ENCODE measurements at places on chromosomes 7 and 10.

GRCh38 chr10:61486251-61486650 is 33.1 kb upstream of the TMEM26 start:
- H3K4me3 ChIP-seq = no peak overlapping the region
- DNase-seq = no peak
- H3K27ac ChIP-seq = no peak overlapping the region
- H3K27me3 ChIP-seq = no peaks in the 10 kb centered on the region
- no peaks in the 10 kb centered on the region for H3K36me3 ChIP-seq

- no peak overlapping the region for H3K4me3 ChIP-seq
- H3K36me3 ChIP-seq = no peaks in the 10 kb centered on the region
- no peaks in the 10 kb centered on the region for H3K27me3 ChIP-seq
- no peak overlapping the region for H3K27ac ChIP-seq
- no peaks in the 10 kb centered on the region for H3K4me1 ChIP-seq
These were observed 11.9 kb upstream of the FRMPD2 start for GRCh38 chr10:48286356-48286755.

DNA sequence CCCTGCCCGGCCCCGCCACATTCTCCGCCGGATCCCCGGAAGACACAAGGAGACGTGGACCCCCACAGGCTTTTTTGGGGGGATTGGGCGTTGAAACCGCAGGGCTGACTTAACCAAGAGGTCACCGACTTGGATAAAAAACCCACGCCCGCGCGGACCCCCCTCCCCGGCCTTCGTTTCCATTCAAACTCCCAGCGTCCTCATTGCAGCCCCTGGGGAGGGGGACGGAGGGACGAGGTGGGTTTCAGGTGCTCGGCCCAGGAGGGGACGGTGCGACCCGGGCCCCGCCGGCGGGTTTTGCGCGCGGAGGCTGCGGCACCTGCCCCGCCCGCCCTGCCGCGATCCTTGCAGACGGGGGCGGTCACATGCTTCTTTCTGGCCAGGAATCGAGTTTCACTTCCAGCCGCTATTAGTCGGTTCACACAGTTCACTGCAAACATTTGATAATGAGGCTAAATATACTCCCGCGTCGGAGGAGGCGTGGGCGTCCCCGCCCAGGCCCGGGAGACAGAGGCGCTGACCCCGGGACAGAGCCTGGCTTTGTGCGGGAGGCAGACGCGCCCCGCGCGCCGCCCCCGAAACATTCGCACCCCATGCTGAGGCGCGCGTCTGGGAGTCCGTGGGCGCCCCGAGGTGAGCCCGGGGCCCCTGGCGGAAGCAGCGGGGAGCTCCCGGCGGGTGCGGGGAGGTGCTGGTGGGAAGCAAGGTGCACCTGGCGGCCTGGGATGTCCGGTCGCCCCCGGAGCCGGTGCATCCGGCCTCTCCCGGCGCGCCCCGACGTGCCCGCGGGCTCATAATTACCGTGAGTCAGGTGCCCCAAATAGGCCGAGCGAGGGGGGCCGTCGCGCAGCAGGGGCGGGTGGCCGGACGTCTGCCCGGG is 2.7 kb upstream of the PDGFA start:
- no peak for DNase-seq
- H3K4me1 ChIP-seq = peaks cover 45% of the 10 kb centered on the region
- peak overlapping the region; percentile 69 for H3K4me3 ChIP-seq
- no peaks in the 10 kb centered on the region for H3K27me3 ChIP-seq

DNA sequence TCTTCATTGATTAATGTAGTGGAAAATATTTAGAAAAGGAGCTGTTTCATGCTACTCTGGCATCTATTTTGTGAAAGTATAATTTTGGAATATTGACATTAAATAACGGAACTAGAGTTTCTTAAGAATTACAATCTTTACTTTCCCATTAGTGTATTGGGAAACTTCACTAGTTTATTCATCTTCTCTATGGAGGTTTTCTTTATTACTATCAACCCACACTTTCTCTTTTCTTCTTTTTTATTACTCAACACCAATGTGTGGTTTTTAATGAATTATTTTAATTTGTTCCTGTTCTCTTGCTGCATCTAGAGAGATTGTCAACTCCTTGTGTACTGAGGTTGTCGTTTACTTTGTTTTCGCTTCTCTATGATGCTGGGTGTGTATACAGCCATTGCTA is 20.4 kb upstream of the ITGB8 start:
- no peak for DNase-seq
- H3K27me3 ChIP-seq = no peaks in the 10 kb centered on the region
- no peak overlapping the region for H3K27ac ChIP-seq
- no peaks in the 10 kb centered on the region for H3K4me1 ChIP-seq
- H3K4me3 ChIP-seq = no peak overlapping the region
- no peaks in the 10 kb centered on the region for H3K36me3 ChIP-seq

DNA sequence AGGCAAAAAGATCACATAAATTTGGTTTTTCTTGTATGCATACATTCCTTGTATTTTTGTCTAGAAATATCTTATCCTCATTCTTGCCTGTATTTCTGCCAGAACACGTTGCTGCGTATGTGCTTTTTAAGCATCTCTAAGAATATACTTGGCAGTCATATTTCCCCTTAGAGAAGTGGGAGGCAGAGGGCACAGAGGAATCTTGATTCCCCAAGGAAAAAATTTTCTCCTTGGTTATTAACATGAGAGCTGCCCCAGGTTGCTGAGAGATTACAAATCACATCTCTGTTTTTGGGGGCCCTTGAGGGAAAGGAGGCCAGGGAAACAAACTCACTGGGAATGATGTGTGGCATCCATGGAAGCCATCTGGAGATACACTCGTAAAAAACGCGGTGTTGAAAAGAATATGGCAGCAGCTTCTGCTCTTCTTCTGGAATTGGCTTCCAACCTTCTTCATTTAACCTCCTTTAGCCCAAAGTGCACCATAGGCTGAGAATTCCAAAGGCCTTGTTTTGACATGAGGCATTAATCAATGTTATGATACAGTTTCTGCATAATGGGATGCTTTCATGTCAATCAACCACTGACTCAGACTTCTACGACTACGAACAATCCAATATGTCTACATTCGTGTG is 684.3 kb upstream of the SORCS1 start:
- H3K27me3 ChIP-seq = no peaks in the 10 kb centered on the region
- no peak overlapping the region for H3K4me3 ChIP-seq
- H3K4me1 ChIP-seq = no peaks in the 10 kb centered on the region
- no peak overlapping the region for H3K27ac ChIP-seq
- no peak for DNase-seq
- no peaks in the 10 kb centered on the region for H3K36me3 ChIP-seq

DNA sequence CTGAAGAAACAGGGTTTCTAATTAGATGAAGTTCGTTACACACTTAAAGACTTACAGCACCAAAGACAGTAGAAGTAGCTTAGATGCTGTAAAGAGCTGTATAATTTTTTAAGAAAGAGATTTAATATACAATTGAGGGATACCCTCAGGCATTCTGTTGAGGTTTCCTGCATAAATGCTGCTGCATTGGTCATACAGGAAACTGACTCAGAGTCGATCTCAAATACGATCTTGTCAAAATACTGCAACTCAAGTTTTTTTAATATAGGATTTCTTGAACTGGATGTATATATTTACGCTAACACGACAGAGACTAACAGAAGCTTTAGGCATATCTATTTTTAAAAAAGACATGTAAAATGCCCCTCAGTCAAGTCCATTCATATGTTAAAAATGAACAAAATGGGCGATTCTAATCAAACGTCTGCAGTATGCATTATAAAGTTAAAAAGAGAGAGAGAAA is 2.4 kb upstream of the ARID5B start:
- H3K4me1 ChIP-seq = peaks cover 11% of the 10 kb centered on the region
- no peaks in the 10 kb centered on the region for H3K27me3 ChIP-seq
- H3K4me3 ChIP-seq = no peak overlapping the region
- H3K36me3 ChIP-seq = no peaks in the 10 kb centered on the region

GRCh38 chr10:79223091-79224048 is 123.9 kb upstream of the PPIF start:
- no peak overlapping the region for H3K27ac ChIP-seq
- no peaks in the 10 kb centered on the region for H3K4me1 ChIP-seq
- H3K36me3 ChIP-seq = no peaks in the 10 kb centered on the region
- DNase-seq = no peak
- H3K27me3 ChIP-seq = no peaks in the 10 kb centered on the region

DNA sequence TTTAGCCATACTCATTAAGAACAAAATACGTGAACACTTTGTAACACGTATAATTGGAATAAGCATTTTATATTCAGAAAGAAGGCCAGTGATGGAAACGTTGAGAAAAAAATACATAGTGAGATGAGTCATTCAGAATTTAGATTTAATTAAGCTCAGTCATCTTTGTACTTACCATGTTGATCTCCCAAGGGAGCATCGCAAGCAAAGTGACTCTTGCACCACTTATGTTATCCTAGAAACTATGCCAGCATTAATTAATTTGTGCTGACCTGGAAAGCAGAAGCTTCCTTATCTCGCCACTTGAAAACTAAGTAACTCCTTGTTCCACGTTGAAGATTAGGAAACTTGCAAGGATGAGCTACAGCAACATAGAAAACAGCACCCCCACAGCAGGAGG is 9.7 kb upstream of the MPP7 start:
- no peaks in the 10 kb centered on the region for H3K4me1 ChIP-seq
- H3K36me3 ChIP-seq = no peaks in the 10 kb centered on the region
- H3K27me3 ChIP-seq = no peaks in the 10 kb centered on the region
- H3K4me3 ChIP-seq = no peak overlapping the region
- no peak for DNase-seq

GRCh38 chr7:30469303-30469702 is 9.3 kb downstream of the NOD1 start:
- H3K27ac ChIP-seq = no peak overlapping the region
- DNase-seq = no peak
- peaks cover 25% of the 10 kb centered on the region for H3K4me1 ChIP-seq

- no peaks in the 10 kb centered on the region for H3K36me3 ChIP-seq
- DNase-seq = no peak
- no peaks in the 10 kb centered on the region for H3K27me3 ChIP-seq
- no peak overlapping the region for H3K27ac ChIP-seq
These were observed 84.7 kb upstream of the HGF start for GRCh38 chr7:81854518-81854917.

GRCh38 chr7:45662540-45663166 is 88.5 kb downstream of the ADCY1 start:
- H3K4me1 ChIP-seq = no peaks in the 10 kb centered on the region
- no peaks in the 10 kb centered on the region for H3K36me3 ChIP-seq
- DNase-seq = no peak

GRCh38 chr7:107394831-107395230 is 75.0 kb upstream of the GPR22 start:
- H3K4me3 ChIP-seq = no peak overlapping the region
- DNase-seq = no peak
- peaks cover 7% of the 10 kb centered on the region for H3K36me3 ChIP-seq
- H3K4me1 ChIP-seq = no peaks in the 10 kb centered on the region
- H3K27me3 ChIP-seq = no peaks in the 10 kb centered on the region

DNA sequence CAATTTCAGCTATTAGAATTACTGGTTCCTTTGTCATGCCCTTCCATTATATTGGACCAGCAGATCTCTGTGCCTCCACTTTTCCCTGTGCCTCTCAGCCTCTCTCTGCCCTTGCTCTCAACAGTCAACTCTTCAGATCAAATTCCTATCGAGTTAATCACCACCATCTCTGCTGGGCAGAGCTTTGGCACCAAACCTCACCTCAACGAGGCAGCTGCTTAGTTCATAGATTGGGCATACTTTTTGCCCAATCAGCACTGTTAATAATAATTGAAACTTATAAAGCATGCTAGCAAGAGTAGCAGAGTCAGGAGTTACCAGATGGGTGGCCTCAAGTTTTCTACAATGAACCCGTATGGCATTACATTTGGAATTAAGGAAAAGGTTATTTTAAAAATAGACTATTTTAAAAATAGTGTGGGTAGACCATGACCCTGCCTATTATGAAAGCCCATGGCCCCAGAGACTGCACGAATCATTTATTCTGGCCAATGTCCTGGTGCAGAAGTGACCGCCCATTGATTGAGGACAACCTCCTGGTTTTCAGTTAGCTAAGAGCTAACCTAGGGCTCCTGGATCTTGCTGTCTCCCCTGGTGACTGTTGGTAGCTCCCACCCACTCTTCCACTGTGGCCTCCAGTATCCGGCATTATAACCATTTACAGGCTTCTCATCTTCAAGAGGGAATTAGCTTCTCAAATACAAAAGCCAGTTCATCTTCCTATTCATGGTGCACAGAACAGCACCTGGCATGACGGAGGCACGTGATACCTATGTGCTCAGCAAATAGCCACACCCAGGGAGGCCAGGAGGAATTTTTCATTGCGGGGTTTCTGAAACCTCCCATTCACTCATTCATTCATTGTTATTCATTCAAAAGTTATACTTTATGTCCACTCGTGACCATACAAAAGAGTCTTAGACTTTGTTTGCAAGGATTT is 265.4 kb downstream of the INHBA start:
- no peaks in the 10 kb centered on the region for H3K27me3 ChIP-seq
- no peaks in the 10 kb centered on the region for H3K36me3 ChIP-seq
- H3K4me1 ChIP-seq = no peaks in the 10 kb centered on the region
- DNase-seq = no peak
- H3K27ac ChIP-seq = no peak overlapping the region
- no peak overlapping the region for H3K4me3 ChIP-seq

DNA sequence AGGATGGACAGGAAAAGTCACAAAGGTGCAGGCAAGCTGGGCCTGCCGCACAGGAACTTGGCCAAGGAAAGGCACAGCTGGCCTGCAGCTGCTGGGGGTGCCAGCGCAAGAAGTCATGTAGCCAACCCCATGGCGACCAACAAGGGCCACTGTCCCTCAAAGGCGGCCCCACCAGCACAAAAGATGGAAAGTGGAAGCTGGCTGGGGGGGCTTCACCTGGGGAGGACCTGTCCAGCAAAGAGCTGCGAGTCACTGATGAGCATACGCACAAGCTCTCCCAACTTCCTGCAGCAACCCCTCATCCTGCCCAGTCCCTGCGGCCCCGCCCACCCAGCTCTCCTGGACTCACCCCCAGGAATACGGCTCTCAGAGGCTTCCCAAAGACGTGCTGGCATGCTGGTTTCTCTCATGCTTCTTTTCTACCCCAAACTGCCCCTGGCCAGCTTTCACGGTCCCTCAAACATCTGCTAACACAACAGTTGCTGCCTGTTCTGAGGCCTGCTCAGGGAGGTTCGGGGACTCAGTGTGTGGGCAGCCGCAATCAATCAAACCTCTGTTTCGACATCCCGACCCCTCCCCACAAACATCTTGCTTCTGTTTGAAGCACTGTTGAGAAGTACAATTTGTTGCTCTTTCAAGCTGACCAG is 67.6 kb downstream of the FAM53B start:
- peak overlapping the region; percentile 67 for H3K27ac ChIP-seq
- peaks cover 8% of the 10 kb centered on the region for H3K36me3 ChIP-seq
- H3K4me1 ChIP-seq = peaks cover 76% of the 10 kb centered on the region
- no peak overlapping the region for H3K4me3 ChIP-seq

GRCh38 chr10:62655337-62655994 is 149.1 kb upstream of the ADO start:
- no peaks in the 10 kb centered on the region for H3K4me1 ChIP-seq
- no peak overlapping the region for H3K4me3 ChIP-seq
- H3K27me3 ChIP-seq = no peaks in the 10 kb centered on the region
- H3K36me3 ChIP-seq = no peaks in the 10 kb centered on the region
- no peak overlapping the region for H3K27ac ChIP-seq

DNA sequence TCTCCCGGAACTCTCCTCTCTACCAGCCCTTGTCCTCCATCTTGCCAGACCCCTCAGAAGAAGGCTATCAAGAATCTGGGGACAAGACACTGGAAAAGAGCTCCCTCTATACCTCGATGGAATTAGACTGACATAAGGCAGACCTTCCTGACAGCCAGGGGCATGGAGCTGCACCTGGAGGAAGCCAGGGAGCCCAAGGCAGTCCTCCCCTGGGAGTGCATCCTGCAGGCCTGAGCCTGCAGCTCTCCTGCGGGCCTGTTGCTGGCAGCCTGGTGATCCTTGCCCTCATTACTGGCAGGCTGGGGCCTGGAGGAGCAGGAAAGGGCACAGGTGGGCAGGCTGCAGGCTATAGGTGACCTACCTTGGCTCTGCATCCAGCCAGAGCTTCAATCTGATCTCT is 323.4 kb downstream of the GRID1 start:
- H3K4me1 ChIP-seq = peaks cover 12% of the 10 kb centered on the region
- no peak overlapping the region for H3K27ac ChIP-seq
- H3K4me3 ChIP-seq = no peak overlapping the region
- H3K27me3 ChIP-seq = peaks cover 3% of the 10 kb centered on the region
- H3K36me3 ChIP-seq = no peaks in the 10 kb centered on the region

All from T-cell (primary cell).